ENCODE measurements at places on chromosomes 13 and 19.

DNA sequence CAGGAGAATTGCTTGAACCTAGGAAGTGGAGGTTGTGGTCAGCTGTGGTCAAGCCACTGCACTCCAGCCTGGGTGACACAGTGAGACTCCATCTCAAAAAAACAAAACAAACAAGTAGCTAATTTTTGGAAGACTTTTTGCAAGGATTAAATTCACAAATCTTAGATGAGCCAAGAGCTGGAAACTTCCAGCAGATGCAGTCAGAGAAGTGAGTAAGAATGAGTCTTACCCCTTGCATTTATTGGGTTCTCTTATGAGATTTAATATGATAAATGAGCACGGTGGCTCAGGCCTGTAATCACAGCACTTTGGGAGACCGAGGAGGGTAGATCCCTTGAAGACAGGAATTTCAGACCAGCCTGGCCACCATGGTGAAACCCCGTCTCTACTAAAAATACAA is 44.9 kb upstream of the NBEA start:
- DNase-seq: no peak

DNA sequence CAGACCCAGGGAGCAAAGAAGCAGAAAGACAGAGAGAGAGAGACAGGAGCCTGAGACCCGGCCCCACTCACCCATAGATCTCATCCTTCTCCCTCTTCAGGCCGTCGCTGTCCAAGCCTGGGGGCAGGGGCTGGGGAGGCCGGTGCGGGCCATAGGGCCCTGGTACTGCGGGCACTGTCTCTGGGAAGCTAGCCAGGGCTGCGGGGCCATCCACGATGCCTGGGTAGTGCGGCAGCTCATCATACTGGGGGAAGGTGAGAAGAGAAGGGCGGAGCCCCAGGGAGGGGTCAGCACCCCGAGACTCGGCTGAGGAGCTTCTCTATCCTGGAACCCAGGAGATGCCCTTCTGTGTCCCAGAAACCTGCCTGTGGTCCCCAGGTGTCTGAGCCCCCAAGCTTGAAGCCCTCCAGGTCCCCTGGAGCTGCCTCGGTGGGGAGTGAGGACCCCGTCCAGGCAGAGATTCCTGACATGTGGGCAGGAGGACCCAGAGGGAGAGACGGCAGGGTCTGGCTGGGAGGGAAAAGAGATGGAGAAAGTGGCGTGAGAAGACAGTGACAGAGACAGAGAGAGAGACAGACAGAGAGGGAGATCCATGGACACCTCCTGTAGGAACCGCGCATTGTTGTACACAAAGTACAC is 2.1 kb downstream of the MEIS3 start:
- DNase-seq: no peak

- DNase-seq: no peak
Measured at GRCh38 chr13:99969453-99969918, 2.1 kb downstream of the ZIC5 start.

- DNase-seq: no peak
Measured at GRCh38 chr13:110151462-110151861, 155.5 kb downstream of the COL4A1 start.

DNA sequence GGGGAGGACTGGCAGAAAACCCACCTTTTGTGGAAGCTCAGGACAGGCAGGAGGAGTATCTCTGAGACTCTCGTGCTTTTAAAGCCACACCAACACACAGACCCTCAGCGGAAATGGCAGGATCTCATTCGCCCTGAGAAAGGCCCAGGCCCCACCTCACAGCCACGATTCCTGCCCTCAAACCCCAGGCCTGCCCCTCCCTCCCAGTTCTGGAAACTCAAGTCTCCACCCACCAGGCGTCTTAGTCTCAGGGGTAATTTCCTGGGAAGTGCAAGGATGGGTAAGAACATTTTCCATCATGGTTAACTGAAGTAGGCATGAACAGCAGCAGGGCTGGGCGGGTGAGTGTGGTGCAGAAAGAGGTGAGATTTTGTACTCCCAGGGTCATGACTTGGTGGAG is 8.0 kb upstream of the PDE4C start:
- DNase-seq: no peak

- no peak for DNase-seq
Measured at GRCh38 chr13:28392428-28392827, 102.5 kb downstream of the FLT1 start.

GRCh38 chr13:59250336-59251189 is 913.2 kb downstream of the DIAPH3 start:
- DNase-seq: no peak

- no peak for DNase-seq
Measured at GRCh38 chr19:752652-753517, 2.0 kb downstream of the MISP start.

DNA sequence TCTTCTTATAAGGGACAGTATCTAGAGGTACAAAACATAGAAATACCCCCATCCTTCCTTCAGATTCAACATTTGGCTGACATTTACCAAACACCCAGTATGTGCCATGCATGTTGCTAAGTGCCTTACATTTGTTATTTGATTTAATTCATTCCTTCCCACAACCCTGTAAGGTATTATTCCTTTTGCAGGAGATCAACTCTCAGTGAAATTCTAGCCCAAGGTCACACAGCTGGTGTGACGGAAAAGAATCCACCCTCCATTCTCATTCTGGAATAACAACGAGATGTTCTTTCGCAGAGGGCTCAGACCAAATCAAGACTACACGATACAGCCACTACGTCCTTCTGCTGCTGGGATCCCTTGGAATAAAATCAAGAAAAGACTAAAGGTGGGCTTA is 67.8 kb downstream of the C13orf42 start:
- no peak for DNase-seq

DNA sequence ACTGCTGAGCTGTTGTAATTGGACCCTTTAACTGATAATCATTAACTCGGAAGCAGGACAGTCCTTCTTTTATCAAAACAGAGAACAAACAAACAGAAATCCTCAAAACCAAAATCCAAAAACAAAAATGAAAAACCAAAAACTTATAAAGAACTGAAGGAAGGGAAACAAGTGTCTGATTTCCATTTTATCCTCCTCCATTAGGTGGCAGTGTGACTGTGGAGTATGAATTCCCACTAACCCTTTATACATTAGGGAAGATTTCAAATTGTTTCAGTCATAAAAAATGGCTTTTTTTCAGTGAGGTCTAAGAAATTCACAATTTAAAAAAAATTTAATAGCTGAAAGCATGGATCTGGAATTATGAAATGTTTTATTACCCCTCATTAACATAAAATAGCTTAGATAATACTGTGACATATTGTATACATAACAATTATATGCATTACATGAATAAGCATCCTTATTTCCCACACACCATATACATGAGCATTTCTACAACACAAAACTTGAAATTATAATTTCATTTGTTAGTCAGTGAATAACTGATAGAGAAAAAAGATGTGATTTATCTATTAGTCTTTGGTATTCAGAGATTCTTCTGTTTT is 1074.3 kb upstream of the PCDH9 start:
- peak; percentile 1 for DNase-seq

DNA sequence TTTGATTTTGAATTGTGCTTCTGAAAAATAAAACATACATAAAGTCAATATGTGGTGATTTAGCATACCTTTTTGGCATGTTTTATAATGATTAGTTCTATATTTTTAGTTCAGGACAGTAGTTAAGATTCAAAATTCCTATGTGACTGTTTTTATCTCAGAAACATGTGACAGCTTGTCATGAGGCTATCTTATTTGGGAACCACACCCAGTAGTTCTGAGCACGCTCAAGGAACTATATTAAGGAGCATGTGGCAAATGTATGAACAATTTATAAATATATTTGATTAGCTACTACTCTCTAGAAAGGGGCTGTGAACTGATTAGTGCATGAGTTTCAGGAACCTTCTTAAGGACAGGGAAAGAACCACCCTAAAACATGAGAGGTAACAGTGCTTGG is 38.8 kb downstream of the FGF9 start:
- DNase-seq: no peak

DNA sequence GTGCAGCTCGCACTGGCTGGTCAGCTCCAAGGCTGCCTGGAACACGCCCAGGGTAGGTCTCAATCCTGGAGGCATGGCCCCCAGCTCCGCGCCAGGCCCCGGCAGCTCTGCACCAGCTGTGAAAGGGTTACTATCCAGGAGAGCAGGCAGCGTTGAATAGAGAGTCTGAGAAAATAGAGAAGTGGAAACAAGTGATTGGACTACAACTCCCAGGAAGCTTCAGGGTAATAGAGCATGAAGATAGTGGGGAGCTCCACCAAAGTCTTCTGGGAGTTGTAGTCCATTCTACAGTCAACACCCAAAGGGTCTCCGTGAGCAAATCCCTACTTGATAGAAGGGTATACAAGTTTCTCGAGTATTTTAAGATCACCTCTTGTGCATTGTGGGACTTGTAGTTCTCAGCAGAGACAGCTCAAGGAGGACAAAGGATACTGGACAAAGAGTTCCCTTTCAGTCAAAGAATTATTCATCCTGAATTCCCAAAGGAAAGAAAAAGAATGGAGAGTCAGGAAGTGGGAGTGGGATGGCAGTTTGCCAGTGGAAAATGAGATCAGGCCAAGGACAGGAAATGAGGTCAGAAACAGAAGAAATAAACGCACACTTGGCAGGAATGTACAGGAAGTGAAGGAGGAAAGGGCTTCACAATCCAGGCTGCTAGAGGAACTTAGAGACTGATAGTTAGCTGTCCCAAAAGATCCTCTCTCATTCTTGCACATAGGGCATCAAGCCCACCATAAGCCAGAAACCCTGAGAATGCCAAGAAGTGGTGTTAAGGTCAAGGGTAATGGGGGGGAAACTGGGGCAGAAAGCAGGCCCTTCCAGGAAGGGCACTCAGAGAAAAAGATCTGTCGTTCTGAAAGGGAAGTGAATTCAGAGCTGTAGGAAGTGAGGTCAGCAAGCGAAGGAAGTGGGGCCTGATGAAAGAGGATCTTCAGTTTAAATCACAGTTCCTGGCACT is 5.5 kb upstream of the MAMSTR start:
- no peak for DNase-seq

- DNase-seq: peak; percentile 50
Measured at GRCh38 chr13:53250272-53250875, 221.8 kb downstream of the OLFM4 start.

DNA sequence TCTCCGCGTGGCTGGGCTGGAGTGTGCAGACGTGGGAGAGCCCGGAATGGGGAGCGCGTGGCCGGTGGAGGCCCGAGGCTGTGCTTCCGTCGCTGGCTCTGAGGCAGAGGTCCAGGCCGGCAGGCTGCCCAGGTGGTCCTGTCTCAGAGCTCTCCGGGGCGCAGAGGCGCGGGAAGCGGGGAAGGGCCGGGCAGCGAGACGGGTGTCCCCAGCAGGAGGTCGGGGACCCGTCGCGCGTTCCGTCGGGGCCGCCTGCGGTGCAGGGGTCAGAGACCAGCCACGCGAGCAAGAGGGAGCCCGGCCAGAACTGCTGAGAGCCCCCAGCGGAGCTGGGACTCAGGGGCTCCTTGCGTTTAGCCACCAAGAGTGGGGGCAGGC is 1.3 kb upstream of the C1QTNF9 start:
- no peak for DNase-seq

DNA sequence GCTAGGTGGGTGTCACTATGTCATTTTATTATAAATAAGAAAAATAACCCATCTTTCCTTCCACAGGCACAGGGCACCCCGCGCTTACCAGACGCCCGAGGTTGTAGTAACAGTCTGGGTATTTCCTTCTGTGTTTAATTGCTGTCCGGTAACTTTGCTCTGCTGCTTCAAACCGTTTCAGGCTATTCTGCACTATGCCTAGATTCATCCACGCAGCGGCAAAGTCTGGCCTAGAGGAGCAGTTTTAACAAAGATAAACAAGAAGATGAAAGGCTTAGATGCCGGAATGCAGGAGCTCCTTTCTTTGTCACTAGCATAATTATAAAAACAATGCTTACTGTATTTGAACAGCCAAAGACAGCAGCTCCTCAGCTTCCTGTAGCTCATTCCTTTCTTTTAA is 36.9 kb upstream of the GGACT start:
- no peak for DNase-seq

DNA sequence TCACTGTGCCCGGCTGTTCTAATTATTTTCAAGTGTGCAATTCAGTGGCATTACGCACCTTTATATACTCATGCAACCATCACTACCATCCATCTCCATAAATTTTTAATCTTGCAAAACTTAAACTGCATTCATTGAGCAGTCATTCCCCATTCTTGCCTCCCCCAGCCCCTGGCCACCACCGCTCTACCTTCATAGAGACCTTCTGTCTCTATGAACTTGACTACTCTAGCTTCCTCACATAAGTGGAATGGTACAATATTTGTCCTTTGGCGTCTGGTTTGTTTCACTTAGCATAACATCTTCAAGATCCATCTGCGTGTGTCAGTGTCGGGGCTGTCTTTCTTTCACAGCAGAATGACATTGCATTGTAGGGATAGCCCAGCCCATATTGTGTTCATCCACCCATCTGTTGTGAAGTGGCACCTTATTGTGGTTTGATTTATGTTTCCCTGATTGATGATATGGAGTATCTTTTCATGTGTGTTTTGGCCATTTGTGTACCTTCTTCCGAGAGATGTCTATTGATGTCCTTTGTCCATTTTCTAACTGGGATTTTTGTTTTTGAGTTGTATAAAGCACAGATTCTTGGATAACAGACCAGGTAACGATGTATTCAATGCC is 64.8 kb upstream of the FLT1 start:
- DNase-seq: no peak

GRCh38 chr13:113616281-113616906 is 31.8 kb downstream of the TFDP1 start:
- DNase-seq: no peak

DNA sequence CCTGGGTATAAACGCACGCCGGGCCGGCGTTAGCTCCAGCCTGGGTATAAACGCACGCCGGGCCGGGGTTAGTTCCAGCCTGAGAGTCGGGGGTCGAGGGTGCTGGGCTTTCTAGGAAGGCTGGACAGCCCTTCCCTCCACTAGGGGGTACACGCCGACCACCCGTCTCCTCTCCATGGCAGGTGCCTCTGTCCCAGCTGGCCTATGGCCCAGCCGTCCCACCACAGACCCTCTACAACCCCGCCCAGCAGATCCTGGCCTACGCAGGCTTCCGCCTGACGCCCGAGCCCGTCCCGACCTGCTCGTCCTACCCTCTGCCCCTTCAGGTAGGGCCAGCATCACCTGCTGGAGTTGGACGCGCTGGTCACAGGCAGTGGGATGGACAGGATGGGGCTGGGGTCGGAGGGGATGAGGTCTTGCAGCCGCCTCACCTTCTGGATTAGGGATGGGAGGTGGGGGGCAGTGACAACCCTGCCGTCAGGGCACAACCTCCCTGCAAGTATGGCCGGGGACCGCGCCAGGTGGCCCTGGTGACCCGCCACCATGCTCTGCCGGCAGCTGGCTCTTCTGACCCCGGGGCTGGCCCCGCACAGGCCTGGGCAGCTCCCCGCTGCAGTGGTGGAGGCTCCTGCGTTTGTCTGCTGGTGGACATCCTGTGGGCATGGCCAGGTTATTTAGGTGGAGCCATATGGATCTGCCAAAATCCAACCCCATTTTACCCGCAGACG is 45.8 kb downstream of the TMEM255B start:
- no peak for DNase-seq

Measured in NCI-H2107 (cell line).